H9 (cell line): ENCODE measurements at places on chromosomes 6 and 20. TPM values are rescaled to one million over a fixed set of nuclear protein-coding genes. Genes with fewer than 3 reads are reported as not detected.

Gene SLA2
- 0.13 and 0.20 TPM in 2 replicates for total RNA-seq

- no peak overlapping the region for H3K4me3 ChIP-seq
- peaks cover 36% of the 10 kb centered on the region for H3K4me1 ChIP-seq
- no peak for DNase-seq
Measured at GRCh38 chr6:41551086-41551700, 5.0 kb downstream of the FOXP4 start.

Gene C6orf58
- total RNA-seq, result not detected in 2 replicates

DNA sequence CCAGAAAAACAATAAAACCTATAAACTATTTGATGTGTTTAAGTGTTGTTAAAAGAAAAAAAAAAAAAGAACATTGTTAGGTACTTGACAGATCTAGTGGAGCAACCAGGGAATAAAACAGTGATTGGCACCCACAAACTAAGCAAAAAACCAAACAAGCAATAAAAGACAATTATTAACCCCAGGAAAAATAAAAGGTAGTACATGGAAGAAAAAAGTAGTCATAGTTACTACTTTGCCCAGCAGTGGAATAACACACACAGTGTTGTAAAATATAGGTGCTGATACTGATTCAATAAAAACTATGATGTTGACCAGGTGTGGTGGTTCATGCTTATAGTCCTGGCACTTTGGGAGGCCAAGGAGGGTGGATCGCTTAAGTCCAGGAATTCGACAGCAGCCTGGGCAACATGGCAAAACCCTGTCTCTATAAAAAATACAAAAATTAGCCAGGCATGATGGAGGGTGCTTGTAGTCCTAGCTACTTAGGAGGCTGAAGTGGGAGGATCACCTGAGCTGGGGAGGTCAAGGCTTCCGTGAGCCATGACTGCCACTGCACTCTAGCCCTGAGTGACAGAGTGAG, 43.9 kb downstream of the PIGU start:
- no peak overlapping the region for H3K4me3 ChIP-seq
- no peak for DNase-seq
- H3K27ac ChIP-seq, result no peak overlapping the region
- no peaks in the 10 kb centered on the region for H3K4me1 ChIP-seq
- peaks cover 3% of the 10 kb centered on the region; the same call in 2 of the 3 replicates for H3K36me3 ChIP-seq

DNA sequence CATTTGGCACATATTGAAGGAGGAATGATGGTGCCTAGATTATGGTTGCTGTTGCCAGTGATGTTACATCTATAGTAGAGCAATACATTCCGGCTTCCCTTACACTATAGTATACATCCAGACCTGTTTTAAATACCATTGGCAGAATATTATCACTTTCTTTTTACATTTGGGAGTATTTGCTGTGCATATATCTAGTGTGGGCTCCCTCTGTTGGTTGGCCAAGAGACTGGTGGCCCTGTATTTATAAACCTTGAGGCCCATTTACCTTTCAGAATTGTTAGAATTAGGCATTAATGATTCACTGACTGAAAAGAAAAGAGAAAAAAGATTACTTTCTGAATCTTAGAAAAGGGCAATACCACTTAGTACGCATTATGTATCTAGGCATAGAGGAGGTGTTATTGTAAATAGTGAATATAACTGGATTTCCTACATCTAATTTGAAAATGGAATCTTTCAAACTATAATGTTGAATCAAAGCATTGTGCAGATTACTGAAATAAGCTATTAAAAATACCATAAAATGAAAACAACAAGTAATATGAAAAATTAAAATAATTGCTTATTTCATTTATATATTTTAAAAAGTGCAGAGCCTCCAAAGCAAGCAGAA, 628.8 kb upstream of the MAN1A1 start:
- H3K27me3 ChIP-seq, result no peaks in the 10 kb centered on the region
- DNase-seq, result no peak
- H3K27ac ChIP-seq, result no peak overlapping the region
- no peak overlapping the region for H3K4me3 ChIP-seq

Gene TRIM10
- total RNA-seq, result 0.07 and 0.09 TPM in 2 replicates

Gene CCM2L
- total RNA-seq, result 4.6 and 5.2 TPM in 2 replicates

- no peak overlapping the region for H3K4me3 ChIP-seq
- no peaks in the 10 kb centered on the region for H3K4me1 ChIP-seq
- 0 out of 3 replicates have a peak, but pooled peaks cover 1% of the 10 kb centered on the region for H3K36me3 ChIP-seq
- no peaks in the 10 kb centered on the region for H3K27me3 ChIP-seq
- no peak for DNase-seq
Measured at GRCh38 chr6:147802459-147802858, 294.0 kb downstream of the SAMD5 start.

DNA sequence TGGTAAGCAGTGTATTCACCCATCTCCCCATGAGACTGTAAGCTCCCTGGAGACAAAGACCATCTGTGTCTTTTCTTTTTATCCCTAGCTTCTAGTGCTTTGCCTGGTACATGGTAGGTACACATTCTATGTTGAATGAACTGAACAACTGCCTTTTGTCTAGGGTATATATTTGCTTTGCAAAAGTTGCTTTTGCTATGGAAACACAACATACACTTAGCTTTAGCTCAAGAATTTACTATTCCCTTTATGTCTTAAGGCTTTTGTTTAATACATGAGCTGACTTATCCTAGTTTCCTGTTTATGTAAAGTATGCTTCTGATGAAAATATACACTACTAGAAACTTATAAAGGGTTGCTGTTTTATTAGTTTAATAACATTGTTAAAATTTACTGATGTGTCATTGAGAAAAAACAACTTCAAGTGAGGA, 198.2 kb downstream of the PRL start:
- no peaks in the 10 kb centered on the region for H3K27me3 ChIP-seq
- H3K4me1 ChIP-seq, result no peaks in the 10 kb centered on the region; the same call in 1 of the 2 replicates
- H3K36me3 ChIP-seq, result no peaks in the 10 kb centered on the region
- H3K27ac ChIP-seq, result no peak overlapping the region
- H3K4me3 ChIP-seq, result no peak overlapping the region

DNA sequence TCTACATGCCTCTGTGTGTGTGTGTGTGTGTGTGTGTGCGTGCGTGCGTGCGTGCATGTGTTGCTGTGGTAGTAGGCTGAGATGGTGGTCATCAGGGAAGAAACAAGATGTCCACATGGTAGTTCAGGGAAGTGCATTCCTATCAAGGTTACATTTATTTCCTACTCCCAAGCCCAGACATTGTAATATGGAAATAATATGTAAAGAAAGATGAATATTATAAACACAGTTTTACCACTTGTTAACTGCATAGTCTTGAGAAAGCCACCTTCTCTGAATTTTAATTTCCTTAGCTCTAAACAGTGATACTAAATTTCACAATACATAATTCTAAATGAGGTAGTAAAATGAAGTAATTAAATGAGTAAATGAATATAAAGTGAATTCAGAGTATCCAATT, 14.0 kb downstream of the MEI4 start:
- H3K27me3 ChIP-seq, result no peaks in the 10 kb centered on the region; the same call in 1 of the 2 replicates
- H3K27ac ChIP-seq, result no peak overlapping the region
- no peak for DNase-seq

GRCh38 chr6:108916026-108916686, 67.9 kb downstream of the ARMC2 start:
- H3K36me3 ChIP-seq, result no peaks in the 10 kb centered on the region
- H3K27ac ChIP-seq, result no peak overlapping the region
- peaks cover 4% of the 10 kb centered on the region for H3K4me1 ChIP-seq
- no peak overlapping the region for H3K4me3 ChIP-seq

Gene PTGIS
- 18.9 and 20.0 TPM in 2 replicates for total RNA-seq

DNA sequence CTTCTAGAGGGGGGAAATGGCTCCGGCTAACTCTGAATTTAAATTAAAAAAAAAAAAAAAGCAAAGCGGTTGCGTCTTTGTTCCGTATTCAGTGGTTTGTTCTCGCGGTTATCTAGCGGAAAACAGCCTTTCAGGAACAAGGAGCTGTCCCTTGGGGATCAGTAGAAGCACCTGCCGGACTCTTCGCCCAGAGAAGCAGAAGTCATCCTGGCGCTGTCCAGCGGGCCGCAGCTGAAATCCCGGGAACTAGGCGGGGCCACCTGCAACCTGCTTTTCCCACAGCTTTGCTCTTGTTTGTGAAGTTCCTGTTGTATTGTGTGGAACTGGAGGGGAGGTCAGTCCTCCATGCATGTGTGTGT, 43.9 kb upstream of the GJE1 start:
- H3K27me3 ChIP-seq, result peaks cover 4% of the 10 kb centered on the region; the same call in 1 of the 2 replicates
- H3K27ac ChIP-seq, result no peak overlapping the region
- H3K4me1 ChIP-seq, result no peaks in the 10 kb centered on the region
- peak; percentile 83 for DNase-seq

Gene MACROD2
- total RNA-seq, result 1.6 and 2.0 TPM in 2 replicates

DNA sequence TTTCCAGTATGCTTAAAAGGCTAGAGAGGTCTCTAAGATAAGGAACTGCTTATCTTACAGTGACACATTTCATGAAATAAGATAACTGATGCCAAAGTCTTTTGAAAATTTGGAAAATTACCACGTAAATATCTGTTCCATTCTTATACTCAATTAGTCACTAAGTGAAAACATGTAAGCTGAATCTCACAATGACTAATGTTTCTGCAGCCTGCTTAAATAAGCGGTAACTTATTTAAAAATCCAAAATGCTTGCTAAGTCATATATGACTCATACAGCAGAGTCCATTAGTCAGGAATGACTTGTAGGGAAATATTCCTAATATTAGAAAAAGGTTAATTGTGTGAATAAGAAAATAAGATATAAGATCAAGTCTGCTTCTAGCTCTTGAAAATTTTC, 27.8 kb upstream of the LGSN start:
- H3K27me3 ChIP-seq, result no peaks in the 10 kb centered on the region
- no peaks in the 10 kb centered on the region for H3K36me3 ChIP-seq

DNA sequence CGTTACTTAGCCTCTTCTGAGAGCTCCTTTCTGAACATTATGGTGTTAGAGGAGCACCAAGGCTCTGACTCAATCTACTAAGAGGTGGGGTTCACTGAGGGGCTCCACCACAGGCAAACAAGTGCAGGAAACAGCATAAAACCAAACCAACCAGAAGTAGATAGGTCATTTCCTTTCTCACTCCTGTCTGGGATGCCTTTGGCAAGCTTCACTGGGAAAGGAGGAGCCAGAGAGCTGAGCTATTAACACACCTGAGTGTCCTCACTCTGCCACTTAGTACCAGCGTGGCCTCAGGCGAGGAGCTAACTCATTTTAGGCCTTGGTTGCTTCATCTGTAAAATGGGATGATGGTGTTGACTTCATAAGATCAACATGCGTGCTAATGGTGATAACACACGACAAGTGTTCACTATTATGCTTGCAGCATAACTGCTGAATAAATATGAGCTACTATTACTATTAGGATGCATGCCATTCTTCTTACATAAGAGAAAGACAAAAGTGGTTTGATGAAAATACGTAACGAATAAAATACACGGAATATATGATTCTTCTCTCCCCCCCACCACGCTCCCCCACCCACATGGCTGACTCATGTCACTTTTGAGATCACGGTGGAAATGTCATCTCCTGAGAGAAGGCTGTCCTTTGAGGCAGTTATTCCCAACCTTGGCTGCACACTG, 185.4 kb downstream of the BCAS1 start:
- H3K27me3 ChIP-seq, result no peaks in the 10 kb centered on the region
